NAMALWA (cell line): ENCODE measurements at places on chromosomes 7 and 10.

DNA sequence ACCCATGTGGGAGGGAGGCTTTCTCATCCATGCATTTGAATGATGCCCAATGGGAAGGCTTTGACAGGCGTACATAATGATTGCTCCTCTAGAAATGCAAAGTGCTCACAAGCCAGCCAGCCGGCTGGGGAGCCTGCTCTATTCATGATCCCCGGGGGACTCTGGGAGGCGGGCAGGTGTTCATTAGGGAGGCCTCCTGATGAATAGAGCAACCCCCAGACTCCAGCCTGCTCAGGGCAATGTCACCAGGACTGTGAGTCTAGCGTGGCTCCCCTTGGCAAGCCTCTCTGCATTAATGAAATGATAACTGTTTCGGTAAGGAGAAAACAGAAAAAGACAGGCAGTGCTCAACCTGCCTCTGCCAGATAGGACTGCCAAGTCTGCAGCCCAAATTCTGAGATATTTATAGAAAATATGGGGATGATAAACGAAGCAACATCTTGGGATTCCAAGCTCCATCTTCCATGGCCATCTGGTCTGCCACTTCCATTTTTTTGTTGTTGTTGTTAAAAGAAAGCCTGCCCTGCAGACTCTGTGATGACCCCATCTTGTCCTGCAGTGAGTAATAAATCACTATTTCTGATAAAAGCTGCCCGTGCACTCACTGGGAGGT, 236.4 kb downstream of the PRPF18 start:
- no peak for DNase-seq

- no peak for DNase-seq
These were observed 49.4 kb downstream of the VWC2 start for GRCh38 chr7:49822856-49823255.

GRCh38 chr10:33365301-33365700, 30.8 kb upstream of the NRP1 start:
- DNase-seq: no peak

- DNase-seq: peak; percentile 40
These were observed 41.5 kb upstream of the ZNF32 start for GRCh38 chr10:43689955-43690771.

DNA sequence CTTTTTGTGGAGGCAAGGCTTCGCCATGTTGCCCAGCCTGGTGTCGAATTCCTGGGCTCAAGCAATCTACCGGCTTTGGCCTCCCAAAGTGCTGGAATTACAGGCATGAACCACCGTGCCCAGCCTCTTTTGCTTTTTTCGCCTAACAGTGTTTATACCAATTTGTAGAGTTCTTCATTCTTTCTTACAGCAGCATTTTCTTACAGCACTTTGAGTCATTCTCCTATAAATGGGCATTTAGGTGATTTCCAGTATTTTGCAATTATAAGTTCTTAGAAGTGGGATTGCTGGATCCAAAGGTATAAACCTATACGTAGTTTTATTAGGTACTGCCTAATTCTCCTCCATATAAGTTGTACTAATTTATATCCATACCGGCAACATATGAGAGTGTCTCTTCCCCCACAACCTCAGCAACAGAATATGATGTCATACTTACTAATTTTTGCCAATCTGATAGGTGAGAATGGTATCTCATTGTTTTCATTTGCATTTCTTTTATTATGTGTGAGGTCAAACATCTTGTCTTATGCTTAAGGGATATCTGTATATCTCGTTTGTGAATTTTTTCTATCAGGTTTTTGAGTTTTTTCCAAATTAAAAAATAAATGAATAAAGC, 39.1 kb downstream of the SUFU start:
- no peak for DNase-seq

DNA sequence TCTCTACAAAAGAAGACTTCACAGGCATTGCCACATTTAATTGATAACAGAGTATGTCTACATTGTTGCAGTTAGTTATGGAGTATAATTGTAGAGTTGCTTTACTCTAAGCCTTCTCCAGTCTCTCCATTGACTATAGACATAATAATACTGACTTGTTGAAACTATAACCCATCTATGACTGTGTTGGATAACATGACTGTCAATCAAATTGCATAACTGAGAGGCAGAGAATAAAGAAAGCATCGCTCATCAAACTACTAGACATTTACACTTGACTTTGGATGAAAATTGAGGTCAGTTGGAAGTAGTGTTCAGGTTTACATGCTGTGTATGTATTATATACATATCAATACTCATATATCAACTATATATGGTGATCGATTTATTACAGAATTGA, 3.4 kb upstream of the ATXN7L1 start:
- no peak for DNase-seq

DNA sequence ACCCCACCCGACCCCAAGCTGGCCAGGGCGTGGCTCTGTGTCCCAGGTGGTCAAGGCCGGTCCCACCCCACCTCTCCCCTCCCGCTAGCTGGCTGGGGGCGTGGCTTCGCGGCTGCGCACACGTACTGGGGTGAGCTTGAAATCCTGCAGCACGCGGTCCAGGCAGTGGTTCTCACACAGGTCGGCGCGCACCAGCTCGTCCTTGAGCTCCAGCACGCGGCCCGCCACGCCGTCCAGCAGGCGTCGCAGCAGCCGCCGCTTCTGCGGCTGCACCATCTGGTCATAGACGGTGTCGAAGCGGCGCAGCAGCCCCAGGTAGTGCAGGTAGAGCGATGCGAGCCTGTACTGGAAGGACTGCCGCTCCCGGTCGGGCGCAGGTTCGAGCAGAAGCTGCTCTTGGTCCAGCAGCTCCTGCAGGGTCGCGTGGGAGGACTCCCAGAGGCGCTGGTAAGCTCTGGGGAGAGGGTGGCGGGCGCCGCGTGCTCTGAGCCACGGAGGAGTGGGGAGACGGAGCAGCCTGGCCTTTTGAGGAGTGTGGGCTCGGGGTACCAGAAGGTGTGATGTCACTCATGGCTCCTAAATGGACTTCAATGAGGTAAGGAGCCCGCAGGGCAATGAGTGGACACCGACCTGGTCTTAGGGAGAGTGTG, 5.8 kb downstream of the H2BK1 start:
- no peak for DNase-seq

GRCh38 chr7:116863936-116864500, 1.6 kb downstream of the CAPZA2 start:
- no peak for DNase-seq

DNA sequence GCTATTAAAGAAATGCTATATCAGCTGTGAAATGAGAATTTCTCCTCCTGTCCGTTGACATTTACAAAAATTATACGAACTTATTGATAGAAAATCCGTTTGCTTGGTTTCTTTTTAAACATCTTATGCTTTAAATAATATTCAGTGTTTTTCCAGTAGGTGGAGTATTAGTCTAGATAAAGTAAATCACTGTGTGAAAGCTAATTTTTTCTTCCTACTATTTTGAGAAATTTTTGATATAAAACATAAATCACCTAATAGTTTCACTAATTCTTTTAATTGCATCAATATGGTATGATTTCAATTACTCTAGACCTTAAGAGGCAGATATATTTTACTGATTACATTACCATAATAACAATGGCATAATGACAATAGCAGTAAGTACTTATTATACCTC, 335.2 kb upstream of the C7orf33 start:
- DNase-seq: peak; percentile 28

DNA sequence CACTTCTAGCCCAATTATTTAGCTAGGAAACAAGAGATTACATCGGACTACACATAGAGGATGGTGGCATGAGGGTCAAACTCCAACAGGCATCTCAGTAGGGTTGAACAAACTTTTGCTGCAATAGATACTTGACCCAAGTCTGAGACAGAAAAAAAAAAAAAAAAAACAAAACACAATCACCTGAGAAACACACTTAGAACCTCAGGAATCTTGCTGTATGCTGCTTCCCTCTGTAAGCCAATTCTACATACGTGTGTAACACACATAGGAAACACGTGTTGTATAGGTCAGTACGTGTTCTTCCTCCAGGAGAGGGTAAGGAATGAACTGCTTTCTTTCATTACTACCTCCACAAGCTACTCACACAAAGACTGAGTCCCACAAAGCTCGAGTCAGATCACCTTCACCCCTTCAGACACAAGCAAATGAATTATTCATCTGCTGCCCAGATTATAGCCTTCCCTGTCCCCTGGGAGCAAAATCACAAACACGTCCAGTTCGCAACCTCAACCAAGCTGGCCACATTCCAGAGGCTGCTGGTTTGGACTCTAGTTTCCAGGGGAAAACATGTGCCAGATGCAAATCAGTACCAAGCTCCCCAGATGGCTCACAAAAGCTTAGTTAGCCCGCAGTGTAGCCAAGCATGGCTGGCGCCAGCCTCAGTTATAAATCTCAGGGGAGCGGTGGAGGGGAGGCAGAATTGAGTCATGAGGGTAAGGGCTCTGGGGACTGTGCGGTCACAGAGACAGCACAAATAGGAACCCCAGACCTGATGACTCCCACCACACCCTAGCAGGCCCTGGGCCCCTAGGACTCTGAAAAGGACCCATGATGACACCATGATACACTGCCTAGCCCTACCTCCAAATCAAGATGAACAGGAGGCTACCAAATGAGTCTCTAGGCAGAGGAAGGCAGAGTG, 15.1 kb downstream of the PSAP start:
- peak; percentile 96 for DNase-seq

- peak; percentile 59 for DNase-seq
These were observed 64.3 kb upstream of the CCDC6 start for GRCh38 chr10:59970396-59971368.

DNA sequence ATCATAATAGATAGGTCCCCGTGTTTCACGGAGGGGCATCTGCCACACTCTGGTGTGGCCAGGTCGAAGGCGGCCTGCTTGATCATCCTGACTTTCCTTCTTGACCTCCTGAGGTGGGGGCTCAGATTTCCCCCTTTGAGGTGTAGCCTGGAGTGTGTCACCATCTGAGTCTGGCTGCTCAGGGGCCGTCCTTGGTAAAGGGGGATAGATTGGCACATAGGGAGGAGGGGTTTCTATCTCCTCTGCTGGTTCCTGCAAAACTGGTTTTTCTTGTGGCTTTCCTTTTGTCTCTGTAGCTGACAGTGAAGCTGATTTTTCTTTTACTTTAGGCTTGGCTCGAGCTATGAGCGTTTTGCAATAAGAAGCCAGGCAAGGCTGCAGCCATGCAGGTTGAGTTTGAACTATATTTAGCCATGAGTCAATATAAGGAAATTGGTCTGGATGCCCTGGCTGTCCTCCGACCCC, 7.1 kb upstream of the ZNF117 start:
- DNase-seq: no peak

DNA sequence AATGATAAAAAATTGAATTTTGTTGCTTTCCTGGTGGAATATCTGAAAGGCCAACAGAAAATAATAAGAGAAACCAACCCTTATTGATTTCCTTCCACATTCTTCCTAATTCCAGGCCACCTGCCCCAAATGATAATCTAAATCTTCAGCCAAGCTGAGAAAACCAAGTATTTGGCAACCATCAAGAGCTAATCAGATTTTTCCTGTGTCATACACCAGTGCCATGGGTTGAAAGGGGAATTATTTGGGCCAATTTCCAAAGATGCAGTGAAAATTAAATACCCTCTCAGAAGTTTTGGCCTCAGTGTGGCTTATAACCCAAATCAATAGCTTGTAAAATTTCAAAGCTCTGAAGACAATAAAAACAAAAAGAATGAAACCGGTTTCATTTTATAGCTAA, 70.4 kb downstream of the DOCK4 start:
- no peak for DNase-seq

DNA sequence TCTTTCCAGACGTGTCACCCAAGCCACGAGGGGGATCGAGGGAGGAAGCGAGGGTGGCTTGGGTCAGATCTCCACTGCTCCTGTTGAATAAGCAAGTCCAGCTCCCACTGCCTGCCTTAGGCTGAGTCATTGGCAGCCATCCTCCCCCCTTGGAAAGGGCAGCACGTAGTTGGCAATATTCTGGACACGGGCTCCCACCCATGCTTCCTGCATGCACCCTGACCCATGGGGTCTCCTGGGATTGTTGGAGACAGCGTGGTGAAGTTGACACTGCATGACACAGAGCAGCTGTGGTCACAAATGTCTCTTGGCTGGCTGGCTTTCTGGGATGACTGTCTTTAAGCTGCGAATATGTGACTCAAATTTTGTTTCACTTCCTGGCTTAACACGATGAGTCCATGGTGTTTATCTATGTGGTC, 11.2 kb downstream of the BTBD16 start:
- no peak for DNase-seq

DNA sequence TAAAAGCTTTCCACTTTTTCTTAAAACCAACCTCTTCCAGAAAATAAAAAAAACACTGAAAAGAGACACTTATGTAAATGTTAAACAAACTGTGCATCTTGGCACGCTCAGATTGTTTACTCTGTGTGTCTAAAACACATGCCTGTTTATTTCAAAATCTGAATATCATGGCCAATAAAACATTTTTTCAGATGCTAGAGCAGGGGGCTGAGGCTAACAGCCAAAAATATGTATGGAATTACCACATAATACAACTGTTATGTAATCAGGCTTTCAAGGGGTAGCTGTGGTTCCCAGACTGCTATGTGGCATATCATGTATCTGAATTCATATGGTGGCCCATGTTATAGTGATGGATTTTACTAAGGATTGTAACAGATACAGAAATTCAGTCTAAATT, 130.4 kb downstream of the HIBADH start:
- DNase-seq: no peak

DNA sequence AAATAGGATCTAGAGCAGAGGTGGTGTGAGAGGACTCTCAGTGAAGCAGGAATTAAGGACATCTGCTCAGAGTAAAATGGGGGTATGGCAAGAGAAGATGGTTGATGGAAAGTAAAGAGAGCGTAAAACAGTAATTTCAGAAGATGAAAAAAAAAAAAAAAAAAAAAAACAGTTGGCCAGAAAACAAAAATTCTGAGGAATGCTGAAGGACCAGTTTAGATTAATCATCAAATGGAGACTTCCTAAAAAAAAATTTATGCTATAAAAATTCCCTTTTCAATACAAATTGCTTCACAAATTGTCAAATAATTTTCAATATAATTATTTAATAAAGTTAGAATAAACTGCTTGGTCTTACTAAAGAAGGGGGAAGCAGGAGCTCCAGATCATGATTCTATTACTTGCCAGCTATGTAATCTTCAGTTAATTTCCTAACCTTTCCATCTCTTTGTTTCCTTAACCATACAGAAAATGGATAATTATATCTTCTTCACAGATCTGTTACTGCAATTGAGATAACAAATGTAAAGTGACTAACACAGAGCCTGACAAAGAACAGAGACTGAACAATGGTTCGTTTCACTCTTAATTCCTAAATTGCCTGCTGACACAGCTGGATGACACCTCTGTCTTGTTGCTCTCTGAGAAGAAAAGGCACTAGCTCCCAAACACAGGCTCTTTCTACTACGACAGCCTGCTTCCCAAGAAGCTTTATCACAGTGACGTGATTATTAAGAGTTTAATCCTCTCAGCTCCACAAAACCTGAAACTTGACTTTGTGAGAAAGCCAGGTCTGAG, 64.9 kb upstream of the GPR22 start:
- DNase-seq: no peak

GRCh38 chr10:28815681-28816080, 138.4 kb downstream of the BAMBI start:
- DNase-seq: no peak

- no peak for DNase-seq
These were observed 6.8 kb downstream of the ELMO1 start for GRCh38 chr7:37441816-37442215.

DNA sequence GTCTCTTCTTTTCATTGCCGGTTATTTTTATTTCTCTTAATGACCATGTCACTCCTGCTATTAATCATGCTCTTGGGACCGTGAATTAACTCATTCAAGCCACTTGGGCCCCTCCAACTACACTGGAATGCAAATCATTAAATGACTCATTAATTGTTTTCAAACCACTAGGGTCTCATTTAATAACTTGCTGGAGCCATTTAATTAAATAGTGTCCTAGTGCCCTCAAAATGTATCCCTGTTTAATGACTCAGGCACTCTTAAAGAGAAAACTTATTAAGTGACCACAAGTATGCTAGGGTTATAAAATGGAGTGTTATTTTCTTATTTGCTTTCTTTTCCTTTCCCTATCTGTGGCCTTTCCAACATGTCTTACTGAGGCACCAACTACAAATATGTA, 73.0 kb downstream of the PLXDC2 start:
- no peak for DNase-seq
